Smooth muscle cell of trachea (primary cell): ENCODE measurements at places on chromosomes 3 and 15. TPM values are rescaled to one million over a fixed set of nuclear protein-coding genes. Genes with fewer than 3 reads are reported as not detected.

Gene PP2D1
- total RNA-seq = not detected in 2 replicates

Gene SCAANT1
- not detected in 2 replicates for total RNA-seq

Gene TRPM1
- total RNA-seq = not detected in 2 replicates

Gene SLC9C1
- not detected in 2 replicates for total RNA-seq

Gene PRR20G
- not detected in 2 replicates for total RNA-seq

Gene CCDC191
- 2.6 and 4.2 TPM in 2 replicates for total RNA-seq

Gene TMEM40
- total RNA-seq = 0.15 TPM in 1 of 2 replicates, not detected in the other

Gene RBMS3
- total RNA-seq = 45.7 and 48.0 TPM in 2 replicates

Gene LIPC
- total RNA-seq = 1.3 and 1.6 TPM in 2 replicates

Gene CCK
- total RNA-seq = 15.3 and 34.1 TPM in 2 replicates

Gene SLC7A14
- 3.3 and 7.4 TPM in 2 replicates for total RNA-seq

Gene KCNMB3
- 0.50 and 1.0 TPM in 2 replicates for total RNA-seq

Gene GP5
- total RNA-seq = 0.17 TPM in 1 of 2 replicates, not detected in the other
